ENCODE measurements at places on chromosomes 1 and 21.

DNA sequence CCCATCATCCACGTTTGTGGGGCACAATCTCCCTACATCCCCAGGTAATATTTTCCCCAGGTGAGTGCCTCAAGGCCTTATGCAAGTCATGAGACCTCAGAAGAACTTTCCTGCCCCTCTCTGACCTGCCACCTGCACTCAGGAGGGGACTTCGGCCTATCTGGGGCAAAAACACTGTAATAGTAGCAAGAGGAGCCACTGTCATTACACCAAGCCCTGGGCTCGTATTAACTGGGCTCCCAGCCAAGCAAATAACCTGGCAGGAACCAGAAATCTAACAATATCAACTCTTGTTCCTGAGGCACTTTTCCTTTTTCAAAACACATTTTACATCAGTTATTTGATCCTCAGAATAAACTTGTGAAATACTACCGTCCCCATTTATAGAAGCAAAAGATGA is 30.9 kb downstream of the LAMB3 start:
- DNase-seq: no peak

- DNase-seq: no peak
Observed at GRCh38 chr1:221783437-221783836, 41.5 kb upstream of the DUSP10 start.

GRCh38 chr21:38013741-38014140 is 97.5 kb upstream of the KCNJ6 start:
- no peak for DNase-seq

DNA sequence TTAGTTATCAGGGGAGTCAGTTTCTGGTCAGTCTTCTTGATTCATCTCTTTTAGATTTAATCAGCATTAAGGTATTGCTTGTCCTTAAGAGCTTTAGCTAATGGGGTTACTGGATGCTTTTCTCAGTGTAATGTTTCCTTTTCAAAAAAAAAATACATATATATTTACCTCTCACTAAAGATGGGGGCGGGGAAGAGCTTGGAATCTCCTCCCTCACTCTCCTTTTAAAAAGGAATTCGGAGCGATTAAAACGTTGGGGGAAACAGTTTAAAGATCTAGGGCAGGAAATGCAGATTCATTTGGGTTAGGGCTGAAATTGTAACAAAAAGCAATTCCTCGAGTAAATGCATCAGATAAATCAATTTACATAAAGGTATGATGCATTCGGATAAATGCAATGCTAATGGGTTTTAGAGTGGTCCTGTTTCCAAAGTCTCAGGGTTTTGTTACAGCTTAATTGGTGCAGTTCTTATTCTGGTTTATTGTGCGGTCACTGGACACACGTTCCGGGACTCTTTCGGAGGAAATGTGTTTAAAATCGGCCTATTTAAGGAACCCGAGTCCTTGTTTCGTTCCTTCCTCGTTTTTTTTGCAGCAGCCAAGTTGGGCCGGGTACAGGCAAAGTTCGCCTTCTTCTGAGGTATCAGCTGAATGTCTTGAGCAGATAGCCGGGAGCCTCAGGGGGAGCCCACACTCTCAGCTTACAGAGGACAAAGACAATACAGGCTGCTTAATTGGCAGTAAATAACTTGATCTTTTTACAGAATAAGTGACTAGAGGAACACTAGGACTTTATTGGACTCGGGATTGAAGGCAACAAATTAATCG is 1.6 kb downstream of the LMO4 start:
- DNase-seq: no peak

DNA sequence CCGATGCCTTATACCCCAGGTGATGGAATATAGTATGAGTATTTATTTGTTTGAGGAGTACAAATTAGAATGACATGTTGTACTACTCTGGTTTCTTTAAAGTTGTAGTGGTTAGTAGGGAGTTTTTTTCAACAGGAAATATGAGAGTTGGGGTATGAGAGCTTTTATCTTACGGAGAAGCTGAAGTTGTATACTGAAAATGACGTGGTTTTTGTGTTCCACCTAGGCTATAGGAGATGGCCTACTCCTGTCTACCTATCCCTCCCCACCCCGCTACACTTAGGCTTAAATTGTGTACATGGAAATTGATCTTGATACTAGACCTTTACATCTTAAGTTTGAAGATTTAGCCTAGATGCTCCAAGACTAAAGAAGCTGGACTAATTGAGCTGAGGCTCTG is 6.8 kb upstream of the HAX1 start:
- DNase-seq: no peak

DNA sequence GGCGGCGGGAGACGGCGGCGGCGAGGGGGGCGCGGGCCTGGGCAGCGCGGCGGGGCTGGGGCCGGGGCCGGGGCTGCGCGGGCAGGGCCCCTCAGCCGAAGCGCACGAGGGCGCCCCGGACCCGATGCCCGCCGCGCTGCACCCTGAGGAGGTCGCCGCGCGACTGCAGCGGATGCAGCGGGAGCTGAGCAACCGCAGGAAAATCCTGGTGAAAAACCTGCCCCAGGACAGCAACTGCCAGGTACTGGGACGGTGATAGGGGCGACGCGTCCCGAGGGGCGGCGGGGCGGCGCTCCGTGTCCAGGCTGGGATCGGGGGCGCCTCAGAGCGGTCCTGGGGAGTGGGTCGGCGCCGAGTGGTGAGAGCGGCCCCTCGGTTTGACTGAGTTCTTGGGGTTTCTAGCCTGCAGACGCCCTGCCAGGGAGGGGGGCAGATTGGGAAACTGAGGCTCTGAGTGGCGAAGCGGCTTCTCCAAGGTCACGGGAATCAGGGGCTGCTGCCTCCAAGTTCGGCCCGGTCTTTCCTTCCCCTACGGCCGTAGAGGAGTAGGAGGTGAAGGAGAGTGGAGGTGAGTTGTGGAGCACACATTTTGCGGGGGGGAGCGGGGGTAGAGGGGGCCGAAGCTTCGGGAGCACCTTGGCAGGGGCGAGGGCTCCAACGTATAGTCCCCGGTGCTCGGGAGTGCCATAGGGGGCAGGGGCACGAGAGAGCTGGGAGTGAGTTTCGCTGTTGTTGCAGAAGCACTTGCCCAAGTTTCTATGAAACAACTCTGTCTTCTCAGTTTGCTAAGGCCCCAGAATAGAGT is 508 bp downstream of the RAVER2 start:
- peak; percentile 64 for DNase-seq

DNA sequence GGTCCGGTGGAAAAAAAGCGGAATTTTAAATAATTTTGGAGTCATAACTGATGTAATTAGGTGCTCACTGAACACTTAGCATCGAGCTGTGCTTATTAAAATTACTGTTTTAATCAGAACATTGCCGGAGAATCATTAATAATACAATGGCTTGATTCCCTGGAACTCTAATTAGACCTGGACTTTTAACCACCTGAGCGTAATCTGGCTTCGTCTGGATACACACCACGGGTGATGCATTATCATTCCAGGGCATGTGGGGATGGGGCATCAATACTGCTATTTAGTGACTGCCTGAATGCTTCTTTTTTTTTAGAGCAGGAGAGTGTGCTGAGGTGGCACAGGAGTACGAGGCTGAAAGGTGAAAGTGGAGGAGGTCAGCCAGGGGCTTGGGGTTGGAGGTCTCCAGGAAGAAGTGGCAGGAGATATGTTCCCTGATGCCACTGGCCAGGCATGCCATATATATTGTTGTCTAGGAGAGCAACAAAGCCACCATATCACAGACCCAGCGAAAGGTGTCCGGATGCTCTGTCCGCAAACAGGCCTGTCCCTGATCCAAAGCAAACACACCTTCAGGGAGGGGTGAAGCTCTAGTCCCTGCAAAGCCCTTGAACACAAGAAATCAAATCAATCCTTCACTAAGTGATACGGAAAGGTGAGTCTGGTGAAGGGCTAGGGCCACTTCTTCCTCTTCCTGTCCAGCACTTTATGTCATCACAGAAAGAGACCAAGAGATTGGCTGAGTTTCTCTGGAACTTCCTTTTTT is 125.2 kb downstream of the PLXNA2 start:
- no peak for DNase-seq

- no peak for DNase-seq
Observed at GRCh38 chr21:41092312-41092711, 75.6 kb upstream of the BACE2 start.

DNA sequence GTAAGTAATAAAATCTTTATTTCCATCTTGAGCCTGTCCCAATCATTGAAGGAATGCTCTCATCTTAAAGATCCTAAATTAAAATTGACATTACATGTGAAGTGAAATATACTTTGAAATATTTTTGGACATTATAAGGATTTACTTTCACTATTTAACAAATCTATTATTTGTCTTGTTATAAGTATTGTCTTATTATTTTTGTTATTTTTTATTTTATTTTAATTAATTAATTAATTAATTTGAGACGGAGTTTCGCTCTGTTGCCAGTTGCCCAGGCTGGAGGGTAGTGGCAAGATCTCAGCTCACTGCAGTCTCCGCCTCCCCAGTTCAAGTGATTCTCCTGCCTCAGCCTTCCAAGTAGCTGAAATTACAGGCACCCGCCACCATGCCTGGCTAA is 343.2 kb downstream of the DPYD start:
- no peak for DNase-seq

GRCh38 chr21:38675182-38675824 is 130.4 kb upstream of the ETS2 start:
- DNase-seq: no peak

DNA sequence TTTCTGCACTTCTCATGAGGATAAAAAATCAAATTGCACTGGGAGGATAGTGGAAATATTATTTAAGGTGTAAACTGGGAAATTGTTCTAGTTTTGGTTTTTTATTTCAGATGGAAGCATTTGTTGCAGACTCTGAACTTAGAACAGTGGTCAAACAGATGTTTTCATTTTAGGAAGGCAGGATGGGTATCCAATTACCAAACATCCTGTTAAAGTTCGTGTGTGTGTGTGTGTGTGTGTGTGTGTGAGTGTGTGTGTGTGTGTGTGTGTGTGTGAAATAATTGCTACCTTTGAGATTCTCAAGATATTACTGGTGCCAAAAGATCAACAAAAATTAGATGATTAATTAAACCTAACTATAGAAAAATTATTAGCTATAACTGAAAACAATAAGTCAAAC is 24.3 kb upstream of the DUSP10 start:
- no peak for DNase-seq

DNA sequence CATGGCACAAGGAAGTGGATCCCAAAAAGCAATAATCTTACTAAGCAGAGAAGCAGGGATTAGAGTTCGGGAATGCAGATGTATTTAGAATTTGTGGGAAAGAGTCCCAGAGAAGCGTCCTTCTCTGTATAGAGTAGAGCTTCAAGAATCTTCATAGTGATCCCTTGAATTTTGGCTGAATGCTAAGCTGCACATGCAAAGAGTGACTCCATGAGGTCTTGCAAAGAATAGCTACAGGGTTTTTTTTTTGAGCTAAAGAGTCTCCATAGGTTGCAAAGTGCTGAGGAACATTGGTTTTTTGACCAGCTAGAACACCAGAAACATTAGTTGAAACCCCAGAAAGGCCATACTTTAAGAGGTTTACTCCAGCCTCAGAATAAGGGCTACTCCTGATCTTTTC is 206.7 kb downstream of the CTH start:
- DNase-seq: no peak

DNA sequence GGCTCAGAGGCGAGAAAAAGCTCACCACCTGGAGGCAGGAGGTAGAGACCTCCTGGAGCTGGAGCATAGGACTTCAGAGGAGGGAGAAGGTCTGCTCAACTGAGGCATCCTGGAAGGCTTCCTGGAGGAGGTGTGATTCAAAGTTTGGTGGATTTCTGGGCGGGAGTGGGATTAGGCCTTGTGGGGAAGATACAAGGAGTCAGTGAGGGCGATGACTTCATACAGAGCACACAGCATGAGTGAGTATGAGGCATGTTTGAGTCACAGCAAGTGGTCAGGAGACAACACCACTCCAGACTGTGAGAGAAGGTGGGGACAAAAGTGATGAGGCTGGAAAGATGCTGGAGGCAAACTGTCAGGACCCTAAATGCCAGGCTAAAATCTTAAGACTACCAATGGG is 77.6 kb downstream of the MATN1 start:
- peak; percentile 8 for DNase-seq

DNA sequence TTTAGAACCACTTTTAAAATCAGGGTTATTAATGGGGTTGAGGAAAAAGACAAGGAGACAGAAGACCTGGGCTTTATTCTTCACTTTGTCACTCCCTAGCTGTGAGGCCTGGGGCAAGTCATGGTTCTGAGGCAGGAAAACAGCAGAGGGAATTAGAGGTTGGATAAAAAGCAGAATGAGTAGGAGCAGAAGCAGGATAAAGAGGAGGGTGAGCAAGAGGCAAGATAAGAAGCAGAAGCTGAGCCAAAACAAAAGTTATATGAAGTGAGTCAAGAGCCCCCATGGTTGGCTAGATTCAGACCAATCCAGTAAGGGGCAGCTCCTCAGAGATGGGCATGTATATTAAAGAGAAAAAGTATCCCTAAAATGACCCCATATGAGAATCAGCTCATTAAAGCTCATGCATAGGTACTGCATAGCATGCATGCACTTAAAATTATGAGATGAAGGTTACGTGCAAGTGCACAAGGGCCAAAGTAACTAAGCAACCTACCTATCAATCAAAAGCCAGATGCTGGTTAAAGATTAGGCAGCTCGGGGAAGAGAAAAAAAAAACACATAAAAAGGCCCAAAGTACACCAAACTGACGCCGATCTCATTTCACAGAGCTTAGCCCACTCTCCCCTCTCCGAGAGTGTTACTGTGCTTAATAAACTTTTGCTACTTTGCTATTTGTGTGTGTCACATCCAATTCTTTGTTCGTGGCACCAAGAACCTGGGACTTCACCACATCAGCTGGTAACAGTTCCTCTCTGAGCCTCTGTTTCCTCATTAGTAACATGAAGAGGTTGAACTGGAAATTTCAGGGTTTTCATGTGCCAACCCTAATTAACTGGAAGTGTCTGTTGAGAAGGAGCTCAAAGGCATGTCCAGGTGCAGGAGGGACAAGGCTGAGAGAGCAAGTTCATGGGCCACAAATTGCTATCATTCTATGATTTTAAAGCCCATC is 2.2 kb downstream of the AVPR1B start:
- DNase-seq: no peak

DNA sequence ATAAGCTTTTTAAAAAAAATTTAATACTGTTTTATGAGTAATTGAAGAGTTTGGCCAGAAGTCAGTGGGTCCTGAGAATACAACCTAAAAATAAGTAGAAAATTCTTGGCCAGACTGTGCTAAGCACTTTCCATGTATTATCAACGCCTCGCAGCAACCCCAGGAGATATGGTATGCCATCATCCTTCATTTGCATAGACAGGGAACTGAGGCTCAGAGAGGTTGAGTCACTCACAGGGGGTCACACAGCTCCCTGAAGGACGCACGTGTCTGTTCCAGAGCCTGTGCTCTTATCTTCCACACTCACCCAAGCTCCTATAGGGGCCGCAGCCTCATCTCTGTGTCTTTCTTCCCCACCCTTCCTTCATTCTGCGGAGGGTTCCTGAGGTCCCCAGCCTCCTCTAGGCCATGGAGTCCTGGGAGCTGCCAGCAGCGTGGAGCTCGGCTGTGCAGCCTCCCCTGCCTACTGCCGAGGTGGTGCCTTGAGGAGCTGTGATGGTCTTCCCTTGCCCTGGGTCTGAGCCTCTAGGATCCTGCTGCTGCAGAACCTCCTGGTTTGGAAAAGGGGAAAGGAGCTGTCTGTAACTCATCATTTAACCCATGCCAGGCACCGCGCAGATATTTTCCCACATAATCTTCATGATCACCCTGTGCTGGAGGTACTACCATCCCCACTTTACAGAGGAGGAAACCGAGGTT is 30.3 kb upstream of the ECE1 start:
- DNase-seq: no peak

Data from upper lobe of right lung (tissue), 1 donor.